ENCODE measurements at places on chromosomes 6 and 20. TPM values are rescaled to one million over a fixed set of nuclear protein-coding genes. Genes with fewer than 3 reads are reported as not detected.

- H3K27ac ChIP-seq = no peak overlapping the region
- peaks cover 11% of the 10 kb centered on the region for H3K4me1 ChIP-seq
Measured at GRCh38 chr6:132504757-132505156, 8.2 kb downstream of the STX7 start.

GRCh38 chr6:1335367-1336037 lies 23.6 kb downstream of the FOXQ1 start:
- no peaks in the 10 kb centered on the region for H3K4me1 ChIP-seq
- no peak overlapping the region for H3K4me3 ChIP-seq
- H3K27me3 ChIP-seq = no peaks in the 10 kb centered on the region
- no peak overlapping the region for H3K27ac ChIP-seq
- no peaks in the 10 kb centered on the region for H3K36me3 ChIP-seq
- DNase-seq = no peak

DNA sequence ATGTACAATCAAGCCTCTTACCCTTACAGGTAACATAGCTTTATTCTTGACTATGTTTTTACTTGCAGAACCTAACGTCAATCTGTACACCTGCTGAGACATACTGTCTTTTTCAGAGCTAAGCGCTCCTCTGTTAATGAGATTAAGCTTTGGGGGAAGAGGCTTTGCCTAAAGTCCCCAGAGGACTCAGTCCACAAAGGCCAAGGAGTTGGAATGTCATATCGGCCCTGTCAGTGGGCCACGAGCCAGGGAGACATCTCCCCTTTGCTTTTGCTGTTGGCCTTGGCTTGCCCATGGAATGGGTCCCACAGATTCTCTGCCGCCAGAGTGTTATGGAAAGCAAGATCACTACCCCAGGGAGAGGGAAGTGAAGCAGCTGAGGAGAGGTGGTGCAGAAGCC lies 64.1 kb upstream of the SOX4 start:
- H3K27me3 ChIP-seq = no peaks in the 10 kb centered on the region
- DNase-seq = no peak
- H3K27ac ChIP-seq = no peak overlapping the region

DNA sequence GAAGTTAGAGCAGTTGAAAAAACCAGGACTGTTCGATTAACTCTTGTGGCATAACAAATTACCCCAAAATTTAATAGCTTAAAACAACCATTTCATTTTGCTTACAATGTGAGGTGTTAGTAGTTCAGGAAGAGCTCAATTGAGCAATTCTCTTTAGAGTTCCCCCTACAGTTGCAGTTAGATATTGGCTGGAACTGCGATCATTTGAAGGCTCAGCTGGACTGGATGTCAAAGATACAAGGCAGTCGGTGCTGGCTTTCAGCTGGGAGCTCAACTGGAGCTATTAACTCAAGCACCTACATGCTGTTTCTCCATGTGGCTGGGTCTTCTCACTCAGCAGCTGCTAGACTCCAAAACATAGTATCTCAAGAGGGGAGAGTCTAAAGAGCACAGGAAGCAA lies 96.0 kb upstream of the LOC128125822 start:
- no peak overlapping the region for H3K27ac ChIP-seq
- no peak overlapping the region for H3K4me3 ChIP-seq
- no peaks in the 10 kb centered on the region for H3K4me1 ChIP-seq
- H3K36me3 ChIP-seq = no peaks in the 10 kb centered on the region
- no peak for DNase-seq

GRCh38 chr20:10077886-10078285 lies 43.1 kb downstream of the ANKEF1 start:
- H3K4me1 ChIP-seq = peaks cover 2% of the 10 kb centered on the region
- H3K36me3 ChIP-seq = no peaks in the 10 kb centered on the region
- H3K27me3 ChIP-seq = no peaks in the 10 kb centered on the region
- no peak overlapping the region for H3K27ac ChIP-seq
- no peak for DNase-seq

GRCh38 chr6:3319610-3320200 lies 61.0 kb downstream of the PSMG4 start:
- H3K4me3 ChIP-seq = no peak overlapping the region
- no peaks in the 10 kb centered on the region for H3K4me1 ChIP-seq
- H3K36me3 ChIP-seq = no peaks in the 10 kb centered on the region
- no peak for DNase-seq
- no peaks in the 10 kb centered on the region for H3K27me3 ChIP-seq

The EFCAB8 gene
- 0.20 TPM for total RNA-seq
